Activated T-helper 1 cell treated with anti-CD3 and anti-CD28 coated beads, Interleukin-2, amount 50 U/mL, for 16 hours (primary cell): ENCODE measurements at places on chromosomes 5 and 9.

- DNase-seq, result no peak
Measured at GRCh38 chr9:135156525-135157510, 69.3 kb downstream of the OLFM1 start.

DNA sequence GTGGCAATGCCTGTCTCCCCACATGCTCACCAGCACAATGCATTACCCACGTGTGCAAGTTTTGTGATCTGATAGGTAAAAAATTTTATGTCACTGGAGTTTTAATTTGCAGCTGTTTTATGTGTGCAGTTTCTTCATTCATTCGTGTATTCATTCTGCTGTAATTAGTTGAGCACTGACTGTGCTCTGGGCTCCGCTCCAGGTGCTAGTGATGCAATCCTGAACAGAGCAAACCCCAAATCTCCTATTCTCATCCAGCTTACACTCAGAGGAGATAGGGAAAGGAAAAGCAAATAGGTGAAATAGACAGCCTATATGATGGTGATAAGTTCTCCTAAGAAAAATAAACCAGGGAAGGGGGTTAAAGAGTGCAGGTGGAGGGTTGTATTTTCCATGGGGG is 148.4 kb downstream of the TENT4A start:
- DNase-seq, result no peak

DNA sequence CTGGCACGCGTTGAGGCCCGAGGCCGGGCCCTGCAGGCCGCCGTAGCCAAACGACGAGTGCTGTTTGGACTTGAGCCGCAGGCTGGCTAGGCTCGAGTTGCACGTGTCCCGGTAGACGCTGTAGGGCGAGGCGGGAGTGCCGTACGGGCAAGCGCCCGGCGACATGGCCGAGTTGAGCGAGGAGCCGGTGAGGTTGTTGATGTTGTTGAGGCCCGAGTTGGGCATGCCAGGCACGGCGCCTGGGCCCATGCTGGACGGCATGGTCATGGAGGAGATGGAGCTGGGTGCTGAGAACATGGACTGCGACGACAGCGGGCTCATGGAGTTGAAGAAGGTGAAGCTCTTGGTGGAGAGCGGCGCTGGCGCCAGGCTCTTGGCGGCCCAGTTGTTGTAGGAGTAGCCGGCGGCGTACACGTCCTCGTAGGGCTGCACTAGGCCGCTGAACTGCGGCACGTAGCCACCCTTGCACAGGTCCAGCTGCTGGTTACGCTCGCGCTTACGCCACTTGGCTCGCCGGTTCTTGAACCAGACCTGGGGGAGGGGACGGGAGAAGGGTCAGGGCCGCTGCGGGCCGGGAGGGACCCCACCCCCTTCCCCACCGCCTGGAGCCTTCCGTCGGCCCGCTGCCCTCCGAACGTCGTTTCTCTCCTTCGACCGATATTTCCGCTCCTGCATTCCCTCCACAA is 5.1 kb downstream of the PITX1 start:
- DNase-seq, result no peak

- no peak for DNase-seq
Measured at GRCh38 chr9:7176561-7176960, 418.8 kb downstream of the KDM4C start.

GRCh38 chr9:80928697-80929096 is 760.6 kb downstream of the TLE1 start:
- DNase-seq, result no peak

DNA sequence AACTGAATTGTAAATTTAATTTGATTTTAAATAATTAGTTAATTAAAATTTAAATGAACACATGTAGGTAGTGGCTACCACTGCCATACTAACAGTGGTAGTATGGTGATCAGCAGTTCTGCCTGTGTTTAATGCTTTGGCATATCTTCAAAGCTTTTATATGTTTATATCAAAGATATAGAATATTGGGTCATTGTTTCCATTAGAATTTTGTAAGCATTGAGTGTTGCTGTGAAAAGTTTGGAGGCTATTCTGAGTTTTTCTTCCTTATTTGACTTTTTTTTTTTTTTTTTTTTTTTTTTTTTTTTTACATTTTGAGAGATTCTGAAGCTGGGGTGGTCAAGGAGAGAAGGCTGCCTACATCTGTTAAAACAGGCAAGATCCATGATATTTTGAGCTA is 134.2 kb downstream of the SPATA31D1 start:
- DNase-seq, result no peak
